ENCODE measurements at places on chromosomes 1 and 21.
A peak's percentile ranks its signal among the peaks of the same experiment; 100 is the strongest.

GRCh38 chr1:199246716-199247115, 607.9 kb downstream of the PTPRC start:
- no peak for DNase-seq

GRCh38 chr1:68969441-68969840, 472.6 kb upstream of the DEPDC1 start:
- DNase-seq, result no peak

DNA sequence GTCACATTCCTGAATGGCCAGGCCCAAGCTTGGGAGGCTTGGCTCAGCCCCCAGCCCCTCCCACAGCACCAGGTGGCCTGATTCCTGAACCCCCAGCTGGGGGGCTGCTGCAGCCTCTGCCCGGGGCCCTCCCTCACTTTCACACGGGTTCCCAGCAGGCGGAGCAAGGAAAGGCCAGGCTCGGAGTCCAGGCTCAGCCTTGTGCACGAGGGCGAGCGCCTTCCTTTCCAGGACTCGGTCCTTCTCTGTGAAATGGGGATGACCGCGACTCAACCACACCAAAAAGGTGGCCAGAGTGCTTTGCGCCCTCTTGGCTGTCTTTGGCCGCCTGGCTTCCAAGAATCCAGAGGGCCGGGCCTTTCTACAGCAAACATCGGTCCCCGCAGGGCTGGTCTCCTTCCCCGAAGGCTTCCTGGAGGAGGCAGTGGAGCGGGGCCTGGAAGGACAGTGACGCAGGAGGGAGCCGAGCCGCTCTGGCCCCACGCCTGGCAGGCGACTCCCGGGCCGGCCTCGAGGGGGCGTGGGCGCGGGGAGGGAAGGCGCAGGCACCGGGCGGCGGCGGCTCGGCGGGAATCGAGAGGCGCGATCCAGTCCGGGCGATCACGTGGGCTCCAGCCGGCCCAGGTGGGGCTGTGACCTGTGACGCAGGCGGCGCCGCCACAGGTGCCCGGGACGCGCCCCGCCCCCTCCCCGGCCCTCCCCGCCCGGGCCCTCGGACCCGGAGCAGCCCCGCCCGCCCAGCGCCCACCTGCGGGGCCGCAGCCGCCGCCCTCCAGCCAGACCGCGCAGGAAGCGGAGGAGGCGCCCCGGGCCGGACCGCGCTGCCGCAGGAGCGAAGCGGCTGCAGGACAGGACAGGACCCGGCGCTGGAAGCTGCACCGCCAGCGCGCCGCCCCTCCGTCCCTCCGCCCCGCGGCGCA, at the start of gene ARHGEF16:
TSS of gene ARHGEF16 (plus strand) at position 775 of the 920 bp plus-strand sequence. CDS start 8,420 bp downstream, outside the sequence.
- DNase-seq, result peak; percentile 14

DNA sequence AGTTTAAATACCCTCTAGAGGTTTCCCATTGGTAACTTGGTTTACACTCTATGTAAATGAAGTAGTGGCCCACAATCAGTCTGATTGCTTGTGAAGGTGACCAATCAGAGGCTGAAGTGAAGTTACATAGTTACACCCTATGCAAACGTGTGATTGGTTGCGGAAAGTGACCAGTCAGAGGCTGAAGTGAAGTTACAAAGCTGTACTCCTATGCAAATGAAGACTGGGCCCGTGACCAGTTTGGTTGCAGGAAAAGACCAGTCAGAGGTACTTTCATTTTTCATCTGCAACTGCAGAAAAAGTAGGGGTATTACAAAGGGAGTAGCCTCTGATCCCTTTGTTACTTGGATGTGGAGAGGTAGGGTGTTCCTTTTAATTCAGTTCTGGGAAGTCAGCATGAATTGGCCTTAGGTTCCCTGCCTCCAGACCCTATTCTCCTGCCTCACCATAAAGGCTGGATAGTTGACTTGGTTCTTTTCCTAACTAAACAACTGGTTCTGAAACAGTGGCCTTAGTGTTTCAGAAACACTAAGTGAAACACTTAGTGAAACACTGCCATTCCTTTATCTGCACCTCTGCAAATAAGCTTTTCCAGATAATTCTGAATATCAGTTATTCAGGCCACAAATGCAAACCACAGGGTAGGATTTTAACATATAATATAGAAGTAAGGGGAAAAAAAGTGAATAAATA, 39.3 kb downstream of the MAGI3 start:
- DNase-seq, result no peak

- DNase-seq, result no peak
Observed at GRCh38 chr1:214108097-214108446, 120.3 kb downstream of the PROX1 start.

GRCh38 chr1:166573199-166573598, 266.1 kb upstream of the POGK start:
- no peak for DNase-seq

DNA sequence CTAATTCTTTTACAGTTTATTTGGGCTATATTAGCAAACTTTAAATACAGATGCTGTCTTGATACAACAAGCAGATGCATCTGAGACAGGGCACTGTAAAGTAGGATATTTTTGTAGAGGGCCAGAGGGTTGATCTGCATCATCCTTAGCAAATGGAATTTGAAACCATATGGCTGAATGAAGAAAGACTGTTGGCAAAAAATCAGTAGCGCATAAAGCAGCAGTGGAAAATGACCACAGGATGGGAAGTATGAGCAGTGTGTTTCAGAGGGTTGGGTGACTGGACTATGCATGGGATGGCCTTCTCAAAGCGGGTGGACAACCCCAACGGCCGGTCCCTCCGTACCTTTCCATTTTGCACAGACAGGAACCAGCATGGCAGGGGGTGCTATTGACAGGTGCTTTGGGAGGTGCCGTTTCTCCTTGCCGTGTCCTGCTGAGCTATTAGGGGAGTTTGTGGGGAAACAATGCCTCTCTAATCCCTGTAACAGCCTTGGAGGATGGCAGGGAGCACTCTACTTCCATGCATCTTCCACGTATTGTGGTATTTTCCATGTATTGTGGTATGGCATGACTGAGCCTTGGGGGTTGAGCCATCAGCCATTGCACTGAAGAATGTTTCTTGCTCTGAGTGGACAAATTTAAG, 5.9 kb downstream of the LRRC8B start:
- no peak for DNase-seq

GRCh38 chr1:237981223-237981622, 90.5 kb upstream of the ZP4 start:
- no peak for DNase-seq

- no peak for DNase-seq
Observed at GRCh38 chr1:232440325-232441035, 189.5 kb downstream of the SIPA1L2 start.

DNA sequence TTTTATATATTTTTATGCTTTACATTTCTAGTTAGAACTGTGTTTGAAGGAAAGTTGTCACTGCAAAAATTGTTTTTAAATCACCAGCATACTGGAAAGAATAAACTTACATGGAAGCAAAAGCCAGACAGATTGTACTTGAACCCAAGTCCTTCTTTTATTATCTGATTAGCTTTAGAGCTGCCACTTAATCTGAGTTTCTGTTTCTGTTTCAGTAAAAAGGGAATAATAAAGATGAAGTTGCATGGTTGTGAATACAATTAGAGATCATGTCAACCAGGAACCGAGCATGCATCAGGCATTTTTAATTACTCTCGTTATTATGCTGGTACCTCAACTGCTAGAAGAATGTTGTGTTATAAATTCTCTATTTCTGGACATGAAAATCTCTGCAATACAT, 76.9 kb upstream of the EXO1 start:
- no peak for DNase-seq

DNA sequence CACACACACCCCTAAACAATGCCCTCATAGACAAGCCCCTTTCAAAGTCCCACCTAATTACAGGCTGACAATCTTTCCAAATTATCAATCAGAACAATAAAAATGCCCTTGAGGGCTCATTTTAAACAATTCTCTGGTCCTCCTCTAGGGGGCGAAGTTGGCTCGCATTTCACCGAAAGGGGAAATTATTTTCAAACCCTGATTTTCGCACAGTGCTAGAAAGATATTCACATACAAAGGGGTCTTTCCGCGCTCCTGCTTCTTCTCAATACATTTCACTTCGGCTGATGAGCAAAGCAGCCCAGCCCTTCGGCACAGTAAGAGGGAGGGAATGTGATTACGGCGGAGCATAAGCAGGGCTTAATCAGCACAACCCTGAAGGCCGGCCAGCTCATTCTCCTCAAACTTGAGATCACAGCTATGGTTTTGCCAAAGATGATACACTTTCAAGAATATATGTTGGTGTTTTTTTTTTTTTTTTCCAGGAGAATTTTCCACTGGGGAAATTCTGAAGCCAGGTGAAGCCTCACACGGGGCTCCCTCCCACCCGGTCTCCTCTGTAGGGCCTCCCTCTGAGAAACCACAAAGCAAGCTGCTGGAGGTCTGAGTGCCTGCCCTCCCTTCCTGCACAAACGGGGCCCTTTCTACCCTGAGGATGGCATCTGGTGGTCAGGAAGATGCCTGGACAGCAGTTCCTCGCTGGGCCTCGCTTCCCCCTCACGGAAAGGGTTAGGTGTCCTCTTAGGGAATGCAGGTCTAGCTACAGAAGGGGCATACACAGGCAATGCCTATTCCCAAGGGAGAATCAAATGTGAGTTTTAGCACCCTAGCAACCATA, 66.9 kb downstream of the GNG12 start:
- peak; percentile 12 for DNase-seq

DNA sequence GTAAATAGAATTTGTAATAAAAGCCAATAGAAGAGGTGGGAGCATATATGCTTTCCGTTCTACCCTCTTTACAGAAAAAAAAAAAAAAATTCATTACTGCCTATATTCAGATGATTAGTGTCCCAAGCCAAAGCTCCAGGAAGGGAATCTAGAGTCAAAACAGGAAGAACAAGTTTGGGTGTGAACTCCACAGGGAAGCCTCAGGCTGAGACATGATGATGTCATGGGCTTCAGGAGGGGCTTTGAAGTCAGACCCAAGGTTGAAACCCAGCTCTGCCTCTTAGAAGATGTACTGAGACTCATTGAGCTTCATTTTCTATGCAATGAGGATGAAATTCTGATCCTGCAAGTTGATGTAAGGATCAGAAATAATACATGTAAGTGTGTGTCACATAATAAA, 250.0 kb upstream of the ADGRL2 start:
- DNase-seq, result no peak

DNA sequence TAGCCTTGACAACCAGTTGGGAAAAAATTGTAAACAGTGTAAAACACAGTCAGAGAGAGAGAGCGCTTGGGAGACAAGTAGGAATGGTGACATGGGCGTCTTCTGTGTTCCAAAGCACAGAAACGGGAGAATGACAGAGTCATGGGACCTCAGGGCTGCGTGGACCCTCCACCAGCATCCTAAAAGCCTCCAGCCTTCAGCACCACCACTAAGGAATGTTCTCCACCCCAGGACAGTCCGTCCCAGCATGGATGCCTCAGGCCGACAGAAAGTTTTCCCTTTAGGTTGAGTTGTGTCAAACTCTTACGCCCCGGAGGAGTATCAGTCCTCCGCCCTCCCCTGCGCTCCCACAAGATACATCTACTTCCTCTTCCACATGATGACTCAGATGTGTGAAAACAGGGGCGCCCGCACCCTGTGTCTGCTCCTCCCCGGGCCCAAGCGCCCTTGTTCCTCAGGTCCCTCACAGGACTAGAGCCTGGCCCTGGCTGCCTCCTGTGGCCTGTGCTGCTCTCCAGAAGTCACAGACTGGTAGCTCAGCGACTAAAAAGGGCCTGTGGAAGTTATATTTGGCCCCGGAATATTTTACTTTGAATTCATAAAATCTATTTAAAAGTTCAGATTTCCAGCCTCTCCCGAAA, 63.9 kb upstream of the EFHD2 start:
- peak; percentile 34 for DNase-seq

- DNase-seq, result no peak
Observed at GRCh38 chr1:228039006-228039903, 32.5 kb downstream of the WNT3A start.

DNA sequence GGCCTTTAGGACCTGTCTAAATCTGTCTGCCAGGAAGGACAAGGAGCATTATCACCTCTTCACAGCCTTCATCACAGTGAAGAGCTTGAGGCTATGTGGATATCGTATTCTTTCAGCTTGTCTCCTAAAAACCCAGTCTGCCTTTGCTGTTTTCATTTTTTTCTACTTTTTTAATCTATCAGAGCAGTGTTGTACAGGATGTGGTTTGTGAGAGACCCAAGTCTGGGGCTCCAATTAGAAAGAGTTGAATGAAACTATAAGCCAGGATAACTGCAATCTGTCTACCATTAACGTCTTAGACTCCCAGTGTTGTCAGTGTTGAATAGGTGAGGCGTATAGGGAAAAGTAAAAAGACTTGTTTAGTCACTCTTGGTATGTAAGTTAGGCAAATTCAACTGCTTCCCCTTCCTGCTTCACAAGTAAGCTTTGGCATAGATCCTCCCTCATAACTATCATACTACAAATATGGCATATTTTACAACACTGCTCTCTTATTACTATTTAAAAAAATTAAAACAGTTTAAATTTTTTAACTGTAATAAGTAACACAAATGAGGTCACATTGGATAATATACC, 1225.8 kb upstream of the PRMT6 start:
- DNase-seq, result no peak

- no peak for DNase-seq
Observed at GRCh38 chr1:50266509-50266908, 156.7 kb downstream of the DMRTA2 start.

DNA sequence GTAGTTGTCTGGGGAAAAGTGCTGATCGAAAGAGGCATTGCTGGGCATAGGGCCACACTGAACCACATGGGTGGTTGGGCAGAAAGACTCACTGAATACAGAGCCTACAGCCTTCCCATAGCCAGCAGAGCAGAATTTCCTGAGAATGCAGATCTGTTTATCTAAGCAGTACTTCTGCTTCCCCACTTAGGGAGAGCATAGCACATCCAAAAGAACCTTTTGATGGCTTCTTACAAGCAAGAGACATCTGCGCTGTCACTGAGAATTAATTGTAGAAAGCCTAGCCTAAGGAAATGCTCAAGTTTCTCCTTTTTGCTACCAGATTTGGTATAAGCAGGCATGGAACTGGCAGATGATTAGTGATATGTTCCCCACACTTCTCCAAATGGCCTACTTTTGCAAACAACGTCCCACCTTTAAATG, 13.0 kb upstream of the KLHDC8A start:
- no peak for DNase-seq

DNA sequence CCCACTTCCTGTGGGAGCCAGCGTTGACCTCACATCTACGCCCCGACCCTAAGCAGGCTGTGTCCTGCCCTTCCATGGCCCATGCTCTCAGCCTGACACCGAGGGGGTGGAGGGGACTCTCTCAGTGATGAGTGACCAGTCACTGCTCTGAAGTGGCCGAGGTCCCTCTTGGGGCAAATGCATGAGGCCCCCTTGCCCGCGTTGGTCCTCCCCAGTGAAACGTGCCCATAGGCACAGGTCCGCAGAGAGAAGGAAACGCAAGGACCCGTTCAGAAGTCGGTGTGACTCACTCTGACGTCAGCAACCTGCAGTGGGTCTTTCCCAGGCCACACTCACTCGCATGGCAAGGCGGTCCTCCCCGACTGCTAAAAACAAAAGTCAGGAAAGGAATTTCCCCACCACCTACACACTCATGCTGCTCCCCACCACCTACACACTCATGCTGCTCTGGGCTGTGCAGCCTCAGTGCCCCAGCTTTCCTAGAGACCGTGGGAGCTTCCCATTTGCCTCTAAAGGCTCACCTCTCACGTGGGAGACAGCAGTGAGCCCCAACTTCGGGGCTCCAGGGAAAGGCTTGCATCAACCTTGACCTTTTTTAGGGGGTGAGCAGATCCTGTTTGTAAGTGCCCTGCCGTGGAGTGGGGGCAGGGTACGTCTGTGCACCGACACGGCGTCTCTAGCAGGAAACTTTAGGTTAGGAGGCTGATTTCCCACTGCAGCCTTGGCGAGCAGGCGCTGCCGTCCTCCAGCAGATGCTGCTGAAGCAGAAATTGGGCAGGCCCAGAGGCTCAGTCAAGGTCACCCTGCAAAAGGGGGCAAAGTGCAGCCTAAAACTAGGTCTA, 11.4 kb downstream of the UBASH3A start:
- DNase-seq, result peak; percentile 93
